Stomach (tissue), 19 donors: ENCODE measurements at places on chromosomes 4 and X. TPM values are rescaled to one million over a fixed set of nuclear protein-coding genes. Genes with fewer than 3 reads are reported as not detected.

DNA sequence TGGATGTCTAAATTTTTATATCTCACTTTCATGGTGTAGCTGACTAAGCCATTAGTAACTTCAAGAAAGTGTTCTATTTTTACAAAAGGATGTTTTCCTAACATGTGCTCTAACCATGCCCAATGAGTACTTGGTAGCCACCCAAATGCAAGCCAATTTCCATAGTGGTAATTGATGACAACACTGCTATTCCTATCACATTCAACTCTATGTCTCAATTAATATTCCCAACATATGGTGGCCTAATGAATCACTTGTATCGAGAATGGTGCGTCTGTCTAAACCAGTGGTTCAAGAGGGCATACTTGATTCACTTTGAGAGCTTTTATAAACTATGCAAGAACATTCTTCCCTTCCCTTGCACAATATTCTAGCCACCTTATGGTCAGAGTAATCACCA, 112.9 kb upstream of the GPRIN3 start:
- no peak for DNase-seq

- DNase-seq, result no peak
Observed at GRCh38 chrX:94455782-94456181, 781.8 kb downstream of the FAM133A start.

DNA sequence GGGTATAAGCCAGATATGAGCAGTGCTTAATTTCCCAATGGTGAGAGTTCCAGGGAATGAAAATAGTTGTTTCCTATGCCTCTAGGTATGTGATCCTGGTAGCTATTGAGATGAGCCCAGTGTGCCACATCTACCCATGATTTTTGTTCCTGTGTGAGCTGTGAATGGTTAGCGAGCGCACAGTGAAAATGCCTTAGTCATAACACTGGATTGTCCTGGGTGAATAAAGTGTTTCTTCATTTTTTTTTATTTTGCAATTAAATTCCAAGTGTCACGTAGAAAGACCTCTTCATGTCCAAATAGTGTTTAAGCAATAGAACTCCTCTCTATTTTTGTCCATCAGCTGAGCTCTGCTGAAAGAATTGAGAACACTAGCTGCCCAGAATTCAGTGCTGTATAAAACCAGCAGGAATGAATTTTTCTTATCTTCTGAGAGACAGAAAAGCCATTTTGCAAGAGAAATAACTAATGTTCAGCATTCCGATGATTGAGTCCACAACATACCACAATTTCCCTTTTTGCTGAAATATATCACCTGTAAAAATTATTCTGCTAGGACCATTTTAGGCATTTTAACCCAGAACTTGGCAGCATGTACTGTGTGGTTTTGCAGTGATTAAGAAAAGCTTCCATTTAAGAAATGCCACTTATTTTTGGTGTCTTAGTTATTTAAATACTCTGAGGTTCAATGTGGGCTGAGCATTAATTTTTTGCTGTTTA, 5.6 kb downstream of the MAOA start:
- DNase-seq, result no peak

GRCh38 chr4:128303986-128304385, 16.4 kb upstream of the PGRMC2 start:
- DNase-seq, result no peak

DNA sequence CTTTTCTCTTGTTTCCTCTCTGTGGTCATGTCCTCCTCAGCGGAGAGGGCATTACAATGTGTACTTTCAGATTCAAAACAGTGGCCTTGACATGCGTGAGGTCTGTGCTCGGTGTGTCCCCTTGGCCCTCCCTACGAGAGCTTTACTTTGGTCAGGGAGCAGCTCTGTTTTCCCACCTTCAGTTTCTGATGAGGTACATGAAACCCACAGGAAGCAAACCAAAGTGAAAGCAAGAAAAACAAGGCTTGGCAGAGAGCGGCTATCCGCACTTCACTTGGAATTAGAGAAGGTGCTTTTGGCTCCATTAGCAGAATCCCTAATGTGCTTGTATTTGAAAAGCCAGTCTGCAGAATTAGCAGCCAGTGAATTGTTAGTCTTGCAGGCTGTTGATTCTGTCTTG, 19.5 kb upstream of the BOD1L1 start:
- no peak for DNase-seq

Gene UNC5C
- polyA plus RNA-seq, result 0.13 TPM

GRCh38 chr4:10743357-10743756, 58.8 kb upstream of the CLNK start:
- no peak for DNase-seq

Gene ACE2
- polyA plus RNA-seq, result 0.70 TPM

DNA sequence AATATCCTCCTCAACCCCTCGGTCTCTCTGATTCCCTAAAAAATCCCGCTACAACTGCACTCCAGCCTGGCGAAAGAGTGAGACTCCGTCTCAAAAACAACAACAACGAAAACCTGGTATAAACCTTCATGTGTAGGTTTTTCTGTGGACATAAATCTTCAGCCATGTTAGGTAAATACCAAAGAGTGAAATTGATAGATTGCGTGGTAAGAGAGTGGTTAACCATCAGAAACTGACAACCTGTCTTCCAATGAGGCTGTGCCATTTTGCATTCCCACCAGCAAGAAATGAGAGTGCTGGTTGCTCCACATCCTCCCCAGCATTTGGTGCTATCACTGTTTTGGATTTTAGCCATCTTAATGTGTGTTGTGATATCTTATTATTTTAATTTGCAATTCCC, 10.9 kb downstream of the TBC1D19 start:
- DNase-seq, result no peak

- no peak for DNase-seq
Observed at GRCh38 chr4:69773484-69773883, 13.1 kb upstream of the SULT1B1 start.

DNA sequence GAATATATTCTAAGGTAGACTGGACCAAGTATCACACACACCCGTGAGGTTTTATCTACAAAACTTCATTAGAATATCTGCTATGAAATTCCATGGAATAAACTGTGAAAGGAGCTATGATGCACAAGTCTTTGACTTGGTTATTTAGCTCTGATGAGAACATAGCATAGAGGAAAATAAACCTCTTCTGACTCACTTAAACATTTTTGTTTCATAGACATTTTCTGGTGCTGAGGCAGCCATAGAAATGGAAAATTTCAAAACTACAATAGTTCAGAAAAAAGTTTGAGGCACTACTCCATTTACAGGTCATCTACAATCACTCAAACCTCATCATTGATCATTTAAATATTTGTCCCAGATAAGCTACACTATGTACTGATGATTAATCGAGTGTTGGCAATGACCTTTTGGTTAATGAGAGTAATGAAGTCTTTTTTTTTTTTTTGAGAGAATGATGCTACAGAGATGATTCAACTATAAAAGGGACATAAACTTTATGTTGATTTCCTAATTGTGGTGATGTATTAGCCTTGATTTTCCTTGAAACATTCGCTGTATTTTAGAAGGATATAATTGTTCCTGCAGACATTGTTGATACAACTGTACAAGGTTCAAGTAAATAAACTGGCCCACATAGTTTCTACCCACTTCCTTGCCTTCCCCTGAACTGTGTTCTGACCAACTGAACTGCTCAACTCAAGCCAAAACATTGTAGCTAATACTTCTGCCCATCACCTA, 77.5 kb downstream of the AREG start:
- no peak for DNase-seq

DNA sequence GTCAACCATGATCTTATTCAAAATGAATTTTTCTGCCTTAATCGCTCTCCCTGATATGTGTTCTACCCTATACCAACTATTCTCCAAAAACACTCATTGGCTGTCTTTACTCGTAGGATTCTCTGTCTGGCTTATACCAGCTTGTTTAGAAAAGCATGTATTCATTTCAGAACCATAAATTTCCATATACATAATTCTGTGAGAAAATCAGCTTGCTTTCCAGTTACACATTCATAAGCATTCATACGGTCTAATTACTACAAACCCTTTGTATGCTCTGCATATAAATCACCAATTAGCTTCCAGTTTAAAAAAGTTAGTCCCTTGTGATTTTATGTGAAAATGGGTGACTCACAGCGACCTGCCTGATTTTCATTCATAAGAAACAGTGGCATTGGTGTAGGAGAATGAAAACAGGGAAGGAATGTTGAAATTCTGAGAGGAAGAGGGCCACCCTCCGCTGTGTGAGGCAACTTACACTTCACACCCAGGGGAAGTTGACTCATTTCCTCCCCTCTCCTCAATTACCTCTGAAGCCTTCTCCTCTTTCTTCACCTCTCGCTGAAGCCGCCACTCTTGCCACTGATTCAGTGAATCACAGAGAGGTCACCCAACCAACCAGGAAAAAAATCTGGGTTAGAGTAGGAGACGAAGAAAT, 63.3 kb downstream of the MEPE start:
- DNase-seq, result peak; percentile 7

DNA sequence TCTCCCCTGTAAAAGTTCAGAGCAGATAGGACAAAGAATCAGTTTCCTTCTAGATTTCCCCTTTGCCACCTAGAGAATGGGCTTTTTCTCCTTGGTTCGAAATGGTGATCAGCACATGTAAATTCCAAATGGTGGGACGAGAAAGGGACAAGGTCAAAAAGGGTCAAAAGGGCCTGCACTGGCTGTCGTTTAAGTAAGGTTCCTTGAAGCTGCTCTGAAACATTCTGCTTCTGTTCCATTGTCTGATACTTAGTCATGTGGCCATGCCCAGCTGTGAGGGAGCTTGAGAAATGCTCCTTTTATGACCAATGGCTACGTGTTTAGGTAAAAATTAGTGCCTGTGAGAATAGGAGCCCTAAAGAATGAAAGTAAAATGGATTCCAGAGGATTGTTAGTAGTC, 165.9 kb upstream of the CENPE start:
- no peak for DNase-seq

Gene SPARCL1
- polyA plus RNA-seq, result 69.3 TPM

GRCh38 chr4:704971-705277, 708 bp upstream of the PCGF3 start:
- DNase-seq, result no peak

DNA sequence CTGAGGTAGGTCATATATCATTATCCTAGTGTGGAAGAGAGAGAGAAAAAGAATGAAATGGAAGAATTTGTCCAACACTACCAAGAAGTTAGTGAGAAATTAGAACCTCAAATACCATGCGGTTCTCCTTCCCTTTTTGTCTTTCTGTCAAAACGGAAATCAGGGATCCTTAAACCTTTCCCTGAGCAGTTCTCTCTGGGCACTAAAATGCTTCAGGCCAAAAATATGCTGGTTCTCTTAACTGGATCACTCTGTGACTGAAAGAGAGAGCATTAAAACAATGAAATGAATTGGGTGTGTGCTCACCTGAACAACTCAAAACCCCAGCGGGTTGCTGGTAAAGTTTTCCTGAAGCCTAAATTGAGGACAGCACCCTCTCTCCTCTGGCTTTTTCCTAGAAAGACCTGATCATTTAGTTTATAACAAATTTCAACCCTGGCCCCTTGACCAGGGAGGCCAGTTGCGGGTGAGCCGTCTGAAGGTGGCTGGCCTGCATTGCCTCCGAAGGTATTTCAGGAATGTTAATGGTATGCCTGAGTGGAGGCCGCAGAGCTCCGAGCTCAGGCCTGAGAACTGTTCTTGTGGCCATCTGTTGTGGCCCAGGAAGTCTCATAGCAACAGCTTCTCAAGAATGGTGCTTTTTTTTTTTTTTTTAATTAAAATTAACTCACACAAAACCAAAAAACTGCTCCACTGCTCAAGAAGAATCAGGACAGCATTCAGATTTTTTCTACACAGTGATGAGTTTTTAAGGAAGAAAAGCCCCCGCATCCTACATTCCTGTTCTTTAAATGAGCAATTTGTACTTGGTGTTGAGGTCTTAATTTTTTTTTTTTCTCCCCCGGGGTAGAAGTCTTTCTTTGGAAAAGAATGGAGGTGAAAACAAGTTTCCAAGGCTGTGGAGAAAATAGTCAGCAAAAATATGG, 155.1 kb downstream of the SHROOM3 start:
- peak; percentile 85 for DNase-seq

Gene FDCSP
- not detected for polyA plus RNA-seq

GRCh38 chr4:185730387-185730786, 81.6 kb downstream of the SORBS2 start:
- peak; percentile 57 for DNase-seq
